Psoas muscle (tissue), 8 donors: ENCODE measurements at places on chromosomes 1 and 21.

DNA sequence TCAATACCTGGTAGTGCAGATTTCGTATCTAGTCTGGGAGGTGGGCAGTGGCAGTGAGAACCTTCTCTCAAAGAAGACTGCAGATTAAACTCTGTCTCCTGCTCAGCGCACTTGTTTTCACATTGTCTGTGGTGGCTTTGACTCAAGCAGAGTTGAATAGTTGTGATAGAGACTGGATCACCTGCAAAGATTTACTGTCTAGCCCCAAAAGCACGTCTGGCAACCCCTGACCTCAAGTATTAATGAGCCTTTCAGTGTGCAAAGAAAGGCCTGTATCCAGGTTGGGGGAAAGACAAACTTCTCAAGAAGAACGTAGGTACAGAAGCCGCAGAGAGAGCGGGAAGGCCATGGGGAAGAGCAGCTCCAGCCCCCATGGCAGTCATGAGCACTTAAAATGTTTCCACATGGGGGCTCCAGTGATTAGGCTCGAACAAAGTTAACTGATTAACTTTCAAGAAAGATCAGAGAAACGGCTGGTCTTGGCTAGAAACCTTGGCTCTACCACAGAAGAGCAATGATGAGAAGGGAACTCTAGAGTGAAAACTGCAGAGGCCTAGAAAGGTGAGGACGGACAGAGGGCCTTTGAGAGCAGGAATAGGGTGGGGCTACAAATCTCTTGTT, 15.2 kb downstream of the HENMT1 start:
- no peak for DNase-seq

GRCh38 chr1:82279241-82279640, 478.5 kb downstream of the ADGRL2 start:
- no peak for DNase-seq

- no peak for DNase-seq
These were observed 70.6 kb upstream of the KIAA1614 start for GRCh38 chr1:180842052-180842451.

- no peak for DNase-seq
These were observed 3.1 kb upstream of the NCF2 start for GRCh38 chr1:183593356-183593755.

- no peak for DNase-seq
These were observed 59.9 kb upstream of the IPO9 start for GRCh38 chr1:201769072-201769471.

- DNase-seq: no peak
These were observed 19.8 kb upstream of the FAM110D start for GRCh38 chr1:26138974-26139558.

GRCh38 chr21:38506661-38507281, 8.5 kb upstream of the ERG start:
- no peak for DNase-seq

DNA sequence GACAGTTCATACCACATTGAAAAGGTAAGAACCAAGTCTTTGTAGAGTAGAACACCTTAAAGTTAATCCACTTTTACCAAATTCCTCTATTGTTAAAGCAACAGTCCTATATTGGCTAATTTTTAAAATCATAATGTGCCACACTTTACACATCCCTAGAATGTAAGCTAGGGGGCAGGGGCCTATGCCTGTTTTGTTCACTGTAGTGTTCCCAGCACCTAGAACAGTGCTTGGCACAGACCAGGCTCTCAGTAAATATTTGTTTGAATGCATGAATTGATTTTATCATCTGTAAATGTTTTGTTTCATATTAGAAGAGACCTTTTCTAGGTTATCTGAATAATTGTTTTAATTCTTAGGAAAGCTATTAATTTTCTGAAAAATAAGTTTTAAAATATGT, 9.1 kb downstream of the SMAP2 start:
- no peak for DNase-seq

DNA sequence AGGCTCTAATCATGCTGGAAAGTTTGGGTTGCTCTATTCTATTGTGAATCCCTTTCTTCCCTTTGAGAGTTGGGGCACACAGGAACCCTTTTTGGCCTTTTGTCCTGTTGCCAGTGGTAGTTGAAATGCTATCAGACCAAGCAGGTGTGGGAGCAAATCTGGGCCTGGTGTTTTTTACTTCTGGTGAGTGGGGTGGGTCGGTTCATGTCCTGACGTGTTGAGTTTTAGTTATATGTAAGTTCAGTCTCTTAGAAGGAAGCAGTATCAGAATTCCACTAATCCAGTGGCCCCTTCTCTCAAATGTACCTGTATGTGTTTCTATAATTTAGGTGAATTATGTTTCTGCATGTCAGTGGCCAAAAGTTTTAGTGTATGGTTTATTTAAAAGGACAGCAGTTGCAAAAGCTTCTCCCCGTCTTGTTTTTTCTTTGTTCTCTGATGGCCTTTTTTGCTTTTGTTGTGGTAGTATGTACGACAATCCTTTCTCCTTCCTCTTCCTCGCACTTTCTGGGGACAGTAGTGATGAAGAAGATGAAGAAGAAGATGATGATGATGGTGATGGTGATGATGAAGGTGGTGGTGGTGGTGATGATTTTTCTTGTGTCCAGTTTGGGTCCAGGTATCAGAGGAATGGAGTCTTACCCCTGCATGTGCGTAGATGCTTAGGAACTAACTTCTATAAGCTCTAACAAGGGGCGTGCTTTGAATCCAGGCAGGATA, 74.2 kb downstream of the UBE4B start:
- no peak for DNase-seq

DNA sequence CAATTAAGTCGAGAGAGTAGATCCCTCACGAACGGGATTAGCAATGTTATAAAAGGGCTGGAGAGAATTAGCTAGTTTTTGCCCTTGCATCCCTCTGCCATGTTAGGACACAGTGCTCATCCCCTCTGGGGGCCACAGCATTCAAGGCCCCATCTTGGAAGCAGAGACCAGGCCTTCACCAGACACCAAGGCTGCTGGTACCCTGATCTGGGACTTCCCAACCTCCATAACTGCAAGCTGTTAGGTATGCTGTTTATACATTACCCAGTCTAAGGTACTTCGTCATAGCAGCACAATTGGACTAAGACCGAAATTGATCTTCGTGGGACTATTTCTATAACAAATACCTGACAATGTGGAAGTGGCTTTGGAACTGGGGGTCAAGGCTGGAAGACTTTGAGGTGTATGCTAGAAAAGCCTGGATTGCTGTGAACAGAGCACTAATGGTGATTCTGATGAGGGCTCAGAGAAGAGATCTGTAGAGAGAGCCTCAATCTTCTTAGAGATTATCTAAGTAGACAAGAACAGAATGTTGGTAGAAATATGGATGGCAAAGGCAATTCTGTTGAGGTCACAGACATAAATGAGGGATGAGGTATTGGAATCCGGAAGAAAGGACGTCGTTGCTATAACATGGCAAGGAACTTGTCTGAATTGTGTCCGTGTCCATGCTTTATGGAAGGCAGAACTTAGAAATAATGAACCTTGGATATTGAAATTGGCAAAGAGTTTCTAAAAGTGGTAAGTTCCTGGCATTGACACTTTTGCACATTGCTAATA, 83.8 kb upstream of the KIF26B start:
- DNase-seq: no peak
